Brain (organoid and tissue), 16 donors: ENCODE measurements at places on chromosomes 2 and 18. TPM values are rescaled to one million over a fixed set of nuclear protein-coding genes. Genes with fewer than 3 reads are reported as not detected.

The STON1 gene
- 0.95 TPM for polyA plus RNA-seq

The EML6 gene
- polyA plus RNA-seq: 0.58 TPM

The TUBA4B gene
- polyA plus RNA-seq: not detected

The SPATS2L gene
- polyA plus RNA-seq: 46.2 TPM

The TP53I3 gene
- polyA plus RNA-seq: 31.7 TPM

The MEP1B gene
- not detected for polyA plus RNA-seq

The PARD3B gene
- 4.0 TPM for polyA plus RNA-seq

The SPEG gene
- polyA plus RNA-seq: 26.3 TPM

The RUFY4 gene
- polyA plus RNA-seq: not detected

The HRH4 gene
- not detected for polyA plus RNA-seq
